ENCODE measurements at places on chromosomes 12 and 14. TPM values are rescaled to one million over a fixed set of nuclear protein-coding genes. Genes with fewer than 3 reads are reported as not detected.
A peak's percentile ranks its signal among the peaks of the same experiment; 100 is the strongest.

DNA sequence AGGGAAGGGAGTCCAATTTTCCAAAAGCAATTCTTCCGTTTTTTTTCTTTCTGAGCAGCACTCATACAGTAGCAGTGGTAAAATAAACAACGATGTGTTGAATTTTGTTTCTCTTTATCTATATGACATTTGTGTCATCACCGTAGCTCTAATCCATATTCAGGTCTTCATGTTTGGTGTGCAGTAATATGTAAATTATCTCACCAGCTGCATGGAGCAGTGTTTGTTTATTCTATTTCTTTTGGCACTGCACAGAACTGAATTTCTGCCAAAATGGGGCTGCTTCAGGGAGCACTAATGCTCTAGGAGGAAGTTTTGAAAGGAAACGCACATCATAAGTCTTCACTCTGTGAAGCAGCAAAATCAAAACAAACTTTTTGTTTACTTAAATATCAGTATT lies 130.0 kb upstream of the NPAS3 start:
- H3K27me3 ChIP-seq = no peaks in the 10 kb centered on the region
- H3K36me3 ChIP-seq = no peaks in the 10 kb centered on the region
- no peak overlapping the region for H3K4me3 ChIP-seq
- DNase-seq = no peak

- no peaks in the 10 kb centered on the region for H3K36me3 ChIP-seq
- no peak for DNase-seq
- no peaks in the 10 kb centered on the region for H3K27me3 ChIP-seq
- no peak overlapping the region for H3K27ac ChIP-seq
- no peak overlapping the region for H3K4me3 ChIP-seq
Measured at GRCh38 chr12:5982106-5982505, 37.0 kb upstream of the ANO2 start.

DNA sequence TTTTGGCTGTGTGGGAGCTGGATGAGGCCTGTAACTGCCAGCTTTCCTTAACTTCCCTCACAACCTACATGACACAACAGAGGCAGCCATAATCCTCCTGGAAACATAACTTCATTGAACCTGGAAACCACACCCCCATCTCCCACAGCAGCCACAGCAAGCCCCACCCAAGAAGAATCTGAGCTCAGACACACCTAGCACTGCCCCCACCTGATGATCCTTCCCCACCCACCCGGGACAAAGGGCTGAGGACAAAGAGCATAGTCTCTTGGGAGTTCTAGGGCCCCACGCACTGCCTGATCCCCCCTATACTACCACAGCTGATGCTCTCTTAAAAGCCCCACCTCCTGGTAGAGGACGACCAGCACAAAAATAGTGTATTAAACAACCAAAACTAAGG lies 29.6 kb upstream of the TSPAN8 start:
- H3K36me3 ChIP-seq = no peaks in the 10 kb centered on the region
- peak overlapping the region; percentile 25 for H3K27ac ChIP-seq
- no peak for DNase-seq
- no peak overlapping the region for H3K4me3 ChIP-seq
- peaks cover 9% of the 10 kb centered on the region for H3K4me1 ChIP-seq

DNA sequence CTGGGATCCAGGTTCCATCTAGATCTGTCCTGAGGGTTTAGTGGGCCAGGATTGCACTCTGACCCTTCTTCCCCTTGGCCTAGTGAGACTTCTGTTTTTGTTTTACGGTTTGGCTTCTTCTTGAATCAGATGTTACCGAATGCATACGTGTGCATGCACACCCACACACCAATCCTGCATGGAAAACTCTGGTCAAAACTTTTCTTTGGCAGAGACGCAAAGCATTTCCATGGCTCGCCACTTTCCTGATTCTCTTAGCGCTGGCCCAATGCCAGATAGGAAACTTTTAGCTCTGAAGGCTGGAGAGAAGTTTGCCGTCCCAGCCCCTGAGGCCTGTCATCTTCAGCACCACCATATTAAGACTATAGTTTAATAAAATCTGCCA lies 67.4 kb upstream of the ACTN1 start:
- no peak overlapping the region for H3K4me3 ChIP-seq
- H3K4me1 ChIP-seq = peaks cover 86% of the 10 kb centered on the region
- no peaks in the 10 kb centered on the region for H3K27me3 ChIP-seq
- H3K27ac ChIP-seq = peak overlapping the region; percentile 86

- no peak overlapping the region for H3K4me3 ChIP-seq
- no peaks in the 10 kb centered on the region for H3K36me3 ChIP-seq
- H3K27me3 ChIP-seq = no peaks in the 10 kb centered on the region
- no peak overlapping the region for H3K27ac ChIP-seq
Measured at GRCh38 chr12:90120627-90121026, 412.0 kb upstream of the ATP2B1 start.

DNA sequence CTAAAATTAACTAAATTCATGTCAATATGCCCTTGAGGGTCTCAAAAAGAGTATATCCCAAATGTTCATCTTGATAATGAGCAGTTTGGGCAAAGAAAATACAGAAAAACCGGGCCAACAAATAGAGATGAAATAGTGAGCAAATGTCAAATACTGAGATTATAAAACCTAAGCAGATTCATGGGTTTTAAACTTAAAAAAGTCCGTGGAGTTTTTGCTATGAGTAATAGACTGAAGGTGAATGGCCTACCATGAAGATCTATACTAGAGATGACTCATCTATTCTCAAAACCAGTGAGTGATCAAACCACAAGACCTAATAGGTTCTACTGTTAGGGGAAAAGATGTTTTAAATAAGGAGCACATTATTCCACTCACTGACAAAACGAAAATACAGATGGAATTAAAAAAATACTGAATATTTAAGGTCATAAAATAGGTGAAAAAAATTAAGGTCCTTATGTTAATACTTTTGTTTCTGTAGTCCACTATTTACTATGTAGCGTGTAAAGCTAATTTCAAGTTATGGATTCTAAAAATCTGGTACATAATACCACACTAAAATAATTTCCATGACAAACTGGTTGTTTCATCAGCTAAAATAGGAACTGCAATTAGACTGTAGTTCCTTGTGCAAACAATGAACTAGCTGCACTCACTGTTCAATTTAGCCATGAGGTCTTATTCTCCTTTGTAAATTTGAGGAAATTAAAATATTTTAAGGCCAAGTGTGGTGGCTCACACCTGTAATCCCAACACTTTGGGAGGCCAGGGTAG lies 5.0 kb downstream of the HNRNPC start:
- no peaks in the 10 kb centered on the region for H3K27me3 ChIP-seq
- peaks cover 49% of the 10 kb centered on the region for H3K36me3 ChIP-seq
- DNase-seq = no peak

- no peaks in the 10 kb centered on the region for H3K27me3 ChIP-seq
- H3K4me1 ChIP-seq = no peaks in the 10 kb centered on the region
- no peak overlapping the region for H3K27ac ChIP-seq
Measured at GRCh38 chr14:70073924-70074566, 114.7 kb downstream of the SLC8A3 start.

DNA sequence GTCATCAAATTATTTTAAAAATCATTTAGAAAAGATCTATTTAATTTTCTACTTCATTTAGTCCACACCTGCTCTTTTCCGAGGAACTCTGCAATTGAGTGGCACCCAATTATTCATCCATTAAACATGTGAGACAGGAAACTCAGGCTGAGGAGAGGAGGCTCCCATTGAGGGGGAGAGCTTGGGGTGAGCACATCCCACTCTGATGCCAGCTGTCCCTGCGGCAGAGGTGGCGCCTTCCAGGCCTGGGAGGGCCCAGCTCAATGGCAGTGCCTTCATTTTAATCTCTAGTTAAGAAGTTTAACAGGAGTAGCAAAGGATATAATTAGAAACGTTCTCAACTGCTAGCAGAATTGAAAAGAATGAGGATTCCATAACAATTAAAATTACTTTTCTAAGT lies 92.0 kb downstream of the ITPR2 start:
- no peaks in the 10 kb centered on the region for H3K36me3 ChIP-seq
- no peaks in the 10 kb centered on the region for H3K27me3 ChIP-seq
- no peak overlapping the region for H3K4me3 ChIP-seq
- peak overlapping the region; percentile 69 for H3K27ac ChIP-seq
- peaks cover 52% of the 10 kb centered on the region for H3K4me1 ChIP-seq

- H3K4me3 ChIP-seq = no peak overlapping the region
- no peak overlapping the region for H3K27ac ChIP-seq
- H3K27me3 ChIP-seq = no peaks in the 10 kb centered on the region
- no peak for DNase-seq
Measured at GRCh38 chr14:20415782-20416206, 2.5 kb upstream of the TEP1 start.

DNA sequence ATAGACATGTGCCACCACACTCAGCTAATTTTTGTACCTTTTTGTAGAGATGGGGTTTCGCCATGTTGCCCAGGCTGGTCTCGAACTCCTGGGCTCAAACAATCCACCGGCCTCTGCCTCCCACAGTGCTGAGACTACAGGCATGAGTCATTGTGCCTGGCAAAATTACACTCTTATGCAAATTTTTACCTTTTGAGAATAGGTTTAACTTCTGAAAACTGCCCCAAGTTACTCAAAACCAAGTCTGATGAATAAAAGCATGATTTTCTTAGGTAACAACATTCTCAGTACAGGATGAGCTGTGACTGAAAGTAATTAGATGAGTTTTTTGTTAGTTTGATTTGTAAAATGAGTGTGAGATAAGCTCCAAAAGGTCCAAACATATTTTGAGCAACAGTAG lies 166.0 kb downstream of the RPS29 start:
- H3K27me3 ChIP-seq = no peaks in the 10 kb centered on the region
- H3K4me1 ChIP-seq = no peaks in the 10 kb centered on the region
- H3K27ac ChIP-seq = no peak overlapping the region

DNA sequence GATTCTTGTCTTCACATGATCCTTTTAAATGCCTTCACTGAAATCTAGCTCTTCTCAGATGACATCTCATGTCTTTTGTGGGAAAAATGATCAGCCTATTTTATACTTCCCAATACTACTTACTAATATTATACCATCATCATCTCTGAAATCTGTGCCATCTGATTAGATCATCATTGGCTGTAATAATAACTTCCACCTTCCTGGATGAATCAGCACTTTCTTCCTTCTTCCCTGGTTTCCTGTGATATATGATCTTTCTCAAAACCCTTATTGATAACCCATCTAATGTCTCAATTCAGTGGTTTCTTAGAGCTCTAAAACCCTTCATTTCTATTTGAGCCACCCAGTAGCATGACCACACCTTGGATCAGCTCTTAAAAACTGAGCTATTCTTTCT lies 30.9 kb downstream of the GPR137C start:
- H3K27me3 ChIP-seq = no peaks in the 10 kb centered on the region
- no peak overlapping the region for H3K4me3 ChIP-seq
- no peak for DNase-seq
- H3K4me1 ChIP-seq = no peaks in the 10 kb centered on the region
- H3K36me3 ChIP-seq = no peaks in the 10 kb centered on the region

Gene SOX5
- total RNA-seq = 110 TPM

Gene SAMD4A
- total RNA-seq = 9.0 TPM

Gene PWP1
- total RNA-seq = 66.0 TPM

All from suprapubic skin (tissue), 4 donors.